HT1080 (cell line): ENCODE measurements at places on chromosomes 2 and 18. TPM values are rescaled to one million over a fixed set of nuclear protein-coding genes. Genes with fewer than 3 reads are reported as not detected.

Gene PID1
- 4.4 and 4.6 TPM in 2 replicates for total RNA-seq

Gene TNFAIP6
- total RNA-seq = 0.27 and 0.42 TPM in 2 replicates

Gene SLC38A11
- total RNA-seq = not detected in 2 replicates

GRCh38 chr2:75405000-75405399 is 155.7 kb downstream of the EVA1A start:
- no peak for DNase-seq

DNA sequence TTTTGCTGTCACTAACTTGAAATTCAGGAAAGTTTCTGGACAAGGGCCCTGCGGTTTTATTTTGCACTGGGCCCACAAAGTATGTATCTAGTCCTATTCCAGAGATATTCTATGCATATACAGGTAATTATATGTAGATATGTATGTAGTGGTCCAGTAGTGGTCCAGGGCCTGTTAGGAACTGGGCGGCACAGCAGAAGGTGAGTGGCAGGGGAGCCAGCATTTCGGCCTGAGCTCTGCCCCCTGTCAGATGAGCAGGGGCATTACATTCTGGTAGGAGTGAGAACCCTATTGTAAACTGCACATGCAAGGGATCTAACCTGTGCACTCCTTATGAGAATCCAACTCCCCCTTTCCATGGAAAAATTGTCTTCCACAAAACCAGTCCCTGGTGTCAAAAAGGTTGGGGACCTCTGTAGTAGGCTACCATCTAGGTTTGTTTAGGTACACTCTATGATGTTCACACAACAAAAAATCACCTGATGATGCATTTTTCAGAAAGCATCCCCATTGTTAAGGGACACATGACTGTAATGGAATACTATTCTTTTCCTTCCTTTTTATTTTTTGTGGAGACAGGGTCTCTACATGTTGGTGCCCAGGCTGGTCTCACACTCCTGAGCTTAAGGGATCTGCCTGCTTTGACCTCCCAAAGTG is 2.8 kb upstream of the PPP4R3B start:
- DNase-seq = peak; percentile 31

DNA sequence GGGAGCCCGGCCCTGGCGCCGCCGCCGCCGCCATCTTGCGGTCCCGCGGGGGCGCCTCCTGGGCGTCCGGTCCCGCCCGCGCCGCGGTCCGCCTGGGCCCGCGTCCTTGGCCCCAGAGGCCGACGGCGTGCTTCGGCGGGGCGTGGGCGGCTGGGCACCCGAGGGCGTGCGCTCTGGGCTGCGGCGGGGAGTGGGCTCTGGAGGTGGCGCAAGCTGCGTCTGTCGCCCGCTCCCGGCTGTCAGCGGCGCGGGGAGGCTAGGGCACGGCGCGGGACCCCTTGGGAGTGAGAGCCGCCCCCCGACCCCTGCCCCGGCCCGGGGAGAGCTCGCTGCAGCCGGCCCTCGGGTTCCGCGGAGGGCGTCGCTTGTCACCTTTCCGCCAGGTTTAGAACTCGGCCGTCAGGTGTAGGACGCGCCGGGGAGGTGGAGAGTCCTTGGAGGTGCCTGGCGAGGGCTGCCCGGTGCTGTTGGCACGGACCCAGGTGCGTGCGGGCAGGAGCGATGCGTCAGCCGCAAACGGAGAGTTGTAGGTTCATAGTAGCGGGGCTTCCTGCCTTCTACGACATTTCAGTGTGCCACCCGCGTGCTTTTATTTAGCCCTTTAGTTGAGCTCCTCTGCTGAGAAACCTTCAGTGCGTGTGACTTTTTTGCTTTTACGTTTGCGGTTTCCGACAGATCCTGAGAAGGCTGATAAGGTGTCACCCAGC is 921 bp downstream of the VAPA start:
- peak; percentile 78 for DNase-seq

- DNase-seq = no peak
These were observed 33.5 kb downstream of the CDC42EP3 start for GRCh38 chr2:37637985-37638384.

GRCh38 chr2:15367715-15368114 is 193.4 kb downstream of the NBAS start:
- DNase-seq = no peak
